Metanephros (tissue), 2 donors: ENCODE measurements at places on chromosomes 3 and 15. TPM values are rescaled to one million over a fixed set of nuclear protein-coding genes. Genes with fewer than 3 reads are reported as not detected.

PLA2G4E gene
- 0.29 TPM for total RNA-seq

COL6A6 gene
- total RNA-seq: 10.6 TPM

MLF1 gene
- 27.9 TPM for total RNA-seq

LTK gene
- 1.7 TPM for total RNA-seq

NEDD4 gene
- total RNA-seq: 15.3 TPM

ITIH1 gene
- total RNA-seq: 0.41 TPM

NR2E3 gene
- 1.2 TPM for total RNA-seq
